Activated effector memory CD4-positive, alpha-beta T cell treated with anti-CD3 and anti-CD28 coated beads, Interleukin-2, amount 50 U/mL, for 16 hours (primary cell): ENCODE measurements at places on chromosomes 12 and 14.
A peak's percentile ranks its signal among the peaks of the same experiment; 100 is the strongest.

DNA sequence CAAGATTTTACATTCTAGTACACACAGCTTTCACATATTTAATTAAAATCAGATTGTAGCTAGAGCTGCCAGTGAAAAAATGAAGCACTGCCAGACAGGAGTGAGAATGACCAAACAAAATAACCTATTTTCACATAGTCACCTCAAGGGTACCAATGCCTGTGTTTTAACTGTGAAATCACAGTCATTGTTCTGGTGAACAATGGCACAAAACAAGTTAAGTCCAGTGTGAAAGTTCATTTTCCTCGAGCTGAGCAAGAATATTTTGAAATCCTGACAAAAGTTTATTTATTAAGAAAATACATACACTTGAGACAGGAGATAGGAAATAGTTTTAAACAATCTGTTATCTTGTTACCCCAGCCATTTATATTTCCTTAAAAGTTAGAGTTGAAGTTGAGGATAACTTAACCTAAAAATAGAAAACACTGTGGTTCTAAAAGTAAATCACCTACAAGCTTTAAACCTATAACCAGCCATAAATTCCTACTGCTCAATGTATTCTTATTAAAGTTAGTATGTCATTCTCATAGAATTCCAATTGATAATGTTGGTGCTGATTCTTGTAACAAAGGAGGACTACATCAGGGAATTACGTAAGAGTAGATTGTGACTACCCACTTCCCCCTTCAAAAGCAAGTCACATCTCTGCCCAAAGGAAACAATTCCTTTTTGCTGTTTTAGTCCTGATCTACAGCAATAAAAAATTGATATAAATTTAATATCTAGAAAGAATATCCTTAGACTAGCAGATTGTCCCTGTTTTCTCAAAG lies 15.9 kb downstream of the DENND5B start:
- no peak for DNase-seq

- no peak for DNase-seq
These were observed 3.5 kb downstream of the SLC7A7 start for GRCh38 chr14:22811722-22812121.

GRCh38 chr14:23377198-23377550 lies 328 bp downstream of the CMTM5 start:
- no peak for DNase-seq

GRCh38 chr14:73000073-73000472 lies 26.8 kb downstream of the ZFYVE1 start:
- no peak for DNase-seq

GRCh38 chr12:114409852-114410600 lies 4.1 kb upstream of the TBX5 start:
- DNase-seq, result no peak

- DNase-seq, result no peak
These were observed 23.6 kb downstream of the PYGL start for GRCh38 chr14:50920482-50921230.

GRCh38 chr12:4939418-4940023 lies 29.8 kb downstream of the KCNA1 start:
- no peak for DNase-seq

GRCh38 chr12:108691998-108692808 lies 39.1 kb downstream of the CORO1C start:
- no peak for DNase-seq

DNA sequence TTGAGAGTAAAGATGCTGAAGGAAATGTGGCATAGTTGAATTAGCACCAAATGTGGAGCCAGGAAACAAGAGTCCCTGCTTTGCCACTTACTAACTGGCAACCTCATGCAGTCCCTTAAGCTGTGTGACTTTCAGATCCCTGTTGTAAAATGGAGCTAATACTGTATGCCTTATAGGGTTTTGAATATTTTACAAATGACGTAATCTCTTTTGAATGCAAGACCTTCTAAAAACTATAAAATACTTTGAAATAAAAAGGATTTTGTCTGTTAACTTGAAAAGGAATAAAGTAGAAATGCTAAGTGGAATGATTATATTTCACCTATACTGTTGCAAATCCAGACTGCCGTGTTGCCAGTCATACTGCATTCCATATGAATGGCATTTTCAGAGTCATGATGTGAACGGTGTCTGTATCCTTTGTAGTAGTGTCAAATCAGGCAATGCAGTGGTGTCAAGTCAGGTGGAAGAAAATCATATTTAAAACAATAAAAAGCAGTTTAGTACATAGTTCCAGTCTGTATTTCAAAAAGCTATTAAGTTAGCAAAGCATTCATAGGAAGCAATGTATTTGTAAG lies 21.3 kb downstream of the KCNA5 start:
- DNase-seq, result no peak

DNA sequence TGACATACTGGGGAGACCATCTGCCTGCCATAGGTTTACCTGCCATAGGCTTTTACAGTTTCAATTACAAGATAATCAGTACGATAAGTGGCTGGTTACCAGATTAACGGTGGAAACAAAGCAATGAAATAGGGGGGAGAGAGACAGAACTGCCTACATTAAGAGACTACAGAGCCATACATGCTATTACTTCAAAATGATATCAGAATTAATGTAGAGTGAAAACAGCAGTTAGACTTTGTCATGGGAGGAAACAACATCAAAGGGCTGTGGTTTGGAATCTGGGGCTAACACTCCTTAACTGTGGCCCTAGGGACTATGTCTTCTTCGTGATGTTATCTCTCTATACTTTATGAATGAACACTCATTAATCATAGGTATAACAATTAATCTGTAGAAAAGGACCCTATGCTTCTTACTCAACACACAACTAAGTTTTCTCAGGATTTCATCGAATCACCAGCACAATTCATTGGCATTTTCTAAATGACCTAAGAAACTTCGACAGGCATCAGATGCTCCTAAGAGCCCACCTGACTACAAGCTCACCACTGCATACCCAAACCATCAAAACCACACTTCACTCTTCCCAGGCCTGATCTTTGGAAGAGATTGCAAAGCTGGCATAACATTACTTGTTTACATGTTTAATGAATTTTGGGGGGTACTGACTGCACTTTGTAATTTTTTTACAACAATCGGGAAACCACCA lies 475.6 kb upstream of the SOX5 start:
- no peak for DNase-seq

DNA sequence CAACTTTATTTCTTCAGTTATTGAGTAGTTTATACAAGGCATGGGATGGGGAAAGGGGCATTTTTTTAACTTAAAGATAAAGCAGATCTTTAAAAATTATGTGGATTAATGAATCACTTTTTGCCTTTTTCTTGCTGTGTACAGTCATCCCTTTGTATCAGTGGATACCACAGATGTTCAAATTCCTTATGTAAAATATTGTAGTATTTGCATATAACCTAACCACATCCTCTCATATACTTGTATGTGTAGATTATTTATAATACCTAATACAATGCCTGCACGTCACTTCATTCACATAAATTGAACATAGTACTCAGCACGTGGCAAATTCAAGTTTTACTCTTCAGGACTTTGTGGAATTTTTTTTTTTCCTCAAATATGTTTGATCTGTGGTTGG lies 66.5 kb upstream of the MON2 start:
- no peak for DNase-seq

GRCh38 chr14:91330096-91330696 lies 85.7 kb upstream of the GPR68 start:
- no peak for DNase-seq

GRCh38 chr14:101033446-101034165 lies 130.1 kb upstream of the RTL1 start:
- DNase-seq, result peak; percentile 49

DNA sequence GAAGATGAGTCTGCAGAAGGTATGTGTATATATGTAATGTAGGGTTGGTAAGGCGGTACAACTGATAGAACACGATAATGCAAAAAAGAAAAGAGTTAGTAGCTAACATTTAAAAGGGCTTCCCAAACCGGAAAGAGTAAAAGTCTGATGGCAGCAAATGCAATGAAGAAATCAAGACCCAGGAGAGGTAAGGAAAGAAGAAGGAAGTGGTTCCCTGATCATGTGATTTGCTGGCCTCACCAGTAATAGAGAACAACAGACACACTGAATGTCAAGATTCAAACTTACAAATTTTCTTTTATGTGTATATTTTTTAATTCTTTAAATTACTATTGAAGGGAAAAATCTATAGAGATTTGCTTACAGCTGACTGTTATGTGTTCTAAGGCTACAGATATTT lies 18.4 kb downstream of the ZFC3H1 start:
- no peak for DNase-seq

DNA sequence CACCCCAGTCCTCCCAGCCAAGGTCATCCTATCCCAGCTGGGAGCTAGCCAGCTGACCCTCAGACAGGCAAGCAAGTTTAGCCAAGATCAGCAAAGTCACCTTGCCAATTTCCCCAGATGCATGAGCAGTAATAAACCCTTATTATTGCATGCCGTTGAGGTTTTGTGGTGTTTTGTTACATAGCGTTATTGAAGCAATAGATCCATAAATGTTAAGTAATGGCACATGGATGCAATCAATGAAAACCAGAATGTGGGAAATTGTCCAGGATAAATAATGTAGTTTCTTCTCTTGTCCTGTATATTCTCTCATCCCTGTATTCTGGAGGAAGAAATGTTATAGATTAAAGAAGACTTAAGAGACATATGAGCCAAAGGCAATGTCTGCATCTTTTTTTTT lies 18.0 kb upstream of the TMEM260 start:
- no peak for DNase-seq

- DNase-seq, result no peak
These were observed 499 bp downstream of the TOGARAM1 start for GRCh38 chr14:44962334-44963043.

DNA sequence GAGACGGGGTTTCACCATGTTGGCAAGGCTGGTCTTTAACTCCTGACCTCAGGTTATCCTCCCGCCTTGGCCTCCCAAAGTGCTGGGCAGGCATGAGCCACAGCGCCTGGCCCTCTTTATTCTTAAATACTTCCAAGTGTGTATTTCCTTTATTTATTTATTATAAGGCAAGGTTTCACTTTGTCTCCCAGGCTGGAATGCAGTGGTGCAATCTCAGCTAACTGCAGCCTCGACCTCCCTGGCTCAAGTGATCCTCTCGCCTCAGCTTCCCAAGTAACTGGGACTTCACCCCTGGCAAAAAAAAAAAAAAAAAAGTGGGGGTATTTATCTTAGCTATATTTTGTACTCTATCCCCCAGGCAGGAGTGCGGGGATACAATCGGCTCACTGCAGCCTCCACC lies 6.8 kb downstream of the FAM216A start:
- DNase-seq, result no peak

GRCh38 chr12:17928708-17929366 lies 161.2 kb downstream of the RERGL start:
- DNase-seq, result no peak

DNA sequence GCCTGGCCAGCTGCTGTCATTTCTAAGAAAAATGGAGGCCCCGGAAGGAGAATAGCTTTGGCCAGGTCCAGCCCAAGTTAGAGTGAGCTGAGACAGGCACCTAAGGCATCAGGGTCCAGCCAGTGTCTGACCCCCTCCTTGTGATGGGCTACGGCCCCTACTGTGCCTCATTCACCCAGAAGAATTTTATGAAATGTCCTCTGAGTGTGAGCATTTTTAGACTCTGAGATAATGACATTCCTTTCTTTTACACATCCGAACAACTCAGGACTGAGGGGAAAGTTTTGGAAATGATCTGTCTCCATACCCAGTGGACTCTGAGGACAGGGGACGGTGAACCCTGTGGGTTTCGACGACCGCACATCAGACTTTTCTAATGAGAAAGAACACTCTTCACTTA lies 50.4 kb downstream of the SLC24A4 start:
- no peak for DNase-seq

DNA sequence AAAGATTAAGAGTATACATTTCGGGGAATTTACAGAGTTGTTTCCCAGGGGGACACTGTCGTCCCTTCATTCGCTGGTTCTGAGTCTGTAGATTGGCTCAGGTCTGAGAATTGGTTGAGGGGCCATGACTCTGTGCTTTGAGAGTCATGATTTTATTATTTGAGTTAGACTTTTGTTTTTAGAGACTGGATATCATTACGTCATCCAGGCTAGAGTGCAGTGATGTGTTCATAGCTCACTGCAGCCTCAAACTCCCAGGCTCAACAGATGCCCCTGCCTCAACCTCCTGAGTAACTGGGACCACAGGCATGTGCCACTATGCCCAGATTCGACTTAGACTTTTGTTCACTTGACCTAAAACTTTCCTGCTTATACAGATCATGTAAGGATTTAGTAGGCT lies 112.3 kb upstream of the C14orf180 start:
- DNase-seq, result no peak

DNA sequence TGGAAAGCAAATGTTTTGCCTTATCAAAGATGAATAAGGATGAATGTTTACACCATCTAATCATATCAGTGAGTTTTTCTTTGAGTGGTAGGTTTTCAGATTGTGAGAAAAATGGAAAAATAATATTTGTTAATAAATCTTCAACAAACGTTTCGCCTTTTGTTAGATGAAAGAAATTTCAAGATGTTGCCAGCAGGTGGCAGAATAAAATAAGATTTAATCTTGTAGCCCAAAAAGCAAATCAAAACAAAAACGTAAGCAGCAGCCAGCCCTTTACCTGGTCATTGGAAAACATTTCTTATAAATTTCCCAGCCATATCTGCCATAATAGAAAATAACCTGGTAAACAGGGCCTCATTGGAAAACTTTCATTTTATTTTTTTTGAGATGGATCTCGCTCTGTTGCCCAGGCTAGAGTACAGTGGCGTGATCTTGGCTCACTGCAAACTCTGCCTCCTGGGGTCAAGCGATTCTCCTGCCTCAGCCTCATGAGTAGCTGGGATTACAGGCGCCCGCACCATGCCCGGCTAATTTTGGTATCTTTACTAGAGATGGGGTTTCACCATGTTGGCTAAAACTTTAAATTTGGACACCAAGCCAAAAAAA lies 15.4 kb upstream of the TMEM120B start:
- no peak for DNase-seq

DNA sequence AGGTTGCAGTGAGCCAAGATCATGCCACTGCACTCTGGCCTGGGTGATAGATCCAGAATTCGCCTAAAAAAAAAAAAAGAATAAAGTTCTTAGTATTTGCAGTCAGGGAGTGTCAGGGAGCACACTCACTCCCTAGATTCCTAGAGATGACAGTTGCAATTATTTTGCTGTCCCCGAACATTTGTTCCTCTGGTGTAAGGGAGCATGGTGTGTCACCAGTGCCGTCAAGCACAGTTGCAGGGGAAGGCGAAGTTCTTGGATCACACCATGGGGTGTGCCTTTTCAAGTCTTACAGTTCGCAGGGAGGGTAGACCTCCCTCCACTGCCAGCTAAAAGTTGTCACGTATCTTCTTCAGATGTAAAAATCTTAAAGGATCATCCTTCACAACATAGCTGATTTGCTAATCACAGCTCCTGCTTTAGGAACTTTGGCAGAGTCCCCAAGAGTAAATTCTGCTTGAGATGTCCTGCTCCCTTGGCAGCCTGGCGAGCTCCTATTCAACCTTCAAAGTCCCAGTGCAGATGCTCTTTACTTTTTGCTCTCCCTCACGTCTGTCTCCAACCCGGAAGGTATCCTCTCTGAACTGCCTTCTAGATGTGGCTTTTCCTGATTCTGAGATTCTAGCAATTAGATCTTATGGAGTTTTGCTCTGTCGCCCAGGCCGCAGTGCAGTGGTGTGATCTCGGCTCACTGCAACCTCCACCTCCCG lies 11.3 kb downstream of the ACACB start:
- no peak for DNase-seq

- no peak for DNase-seq
These were observed 14.9 kb upstream of the NFKBIA start for GRCh38 chr14:35419429-35419841.
